ENCODE measurements at places on chromosomes 16 and 17.

DNA sequence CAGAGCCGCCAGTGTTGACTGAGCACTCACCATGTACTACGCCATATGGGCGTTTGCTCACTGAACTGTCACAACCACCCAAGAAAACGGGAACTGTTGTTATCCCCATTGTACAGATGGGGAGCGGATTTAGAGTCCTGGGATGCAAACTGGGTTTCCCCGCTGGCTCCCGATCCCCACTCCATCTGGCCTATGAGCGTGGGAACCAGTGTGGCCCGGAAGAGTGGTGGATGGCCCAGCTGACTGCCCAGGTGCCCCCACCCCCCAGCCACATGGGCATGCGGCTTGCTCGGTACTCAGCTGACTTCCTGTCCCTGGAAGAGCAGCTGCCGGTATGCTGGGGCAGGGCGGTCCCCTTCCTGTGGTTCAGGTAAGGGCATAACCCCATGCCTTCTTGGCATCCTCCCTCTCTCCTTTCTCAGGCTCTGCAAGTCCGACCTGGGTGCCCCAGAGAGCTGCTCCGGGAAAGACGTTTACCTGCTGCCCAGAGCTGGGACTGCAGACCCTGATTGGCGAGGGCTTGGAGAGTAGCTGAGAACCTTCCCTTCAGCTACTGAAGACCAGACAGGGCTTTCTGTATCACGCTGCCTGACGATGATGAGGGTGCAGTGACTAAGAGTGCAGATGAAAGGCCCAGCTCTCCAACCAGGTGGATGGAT, 16.2 kb downstream of the SOCS3 start:
- DNase-seq, result no peak

GRCh38 chr17:1873418-1873817, 43.6 kb downstream of the RPA1 start:
- DNase-seq, result no peak

DNA sequence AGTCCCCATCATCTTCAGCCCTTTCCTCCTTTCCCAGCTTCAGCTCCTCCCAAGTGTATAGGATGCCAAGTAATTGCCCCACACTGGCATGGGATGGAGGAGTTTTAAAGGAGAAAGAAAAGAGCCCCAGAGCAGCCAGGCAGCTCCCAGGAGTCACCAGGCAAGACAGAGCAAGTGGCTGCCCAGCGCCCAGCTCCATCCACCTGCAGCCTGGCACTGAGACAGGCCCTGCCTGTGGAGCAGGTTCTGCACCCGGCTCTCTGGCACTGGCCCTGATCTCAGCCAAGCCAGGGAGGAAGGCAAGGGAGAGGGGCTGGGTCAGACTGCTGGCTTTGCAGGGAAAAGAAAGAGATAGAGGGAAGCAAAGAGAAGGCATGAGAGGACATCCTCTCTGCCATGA, 21.7 kb downstream of the FOXN1 start:
- no peak for DNase-seq

- no peak for DNase-seq
Observed at GRCh38 chr16:58301052-58301451, 6.2 kb upstream of the PRSS54 start.

DNA sequence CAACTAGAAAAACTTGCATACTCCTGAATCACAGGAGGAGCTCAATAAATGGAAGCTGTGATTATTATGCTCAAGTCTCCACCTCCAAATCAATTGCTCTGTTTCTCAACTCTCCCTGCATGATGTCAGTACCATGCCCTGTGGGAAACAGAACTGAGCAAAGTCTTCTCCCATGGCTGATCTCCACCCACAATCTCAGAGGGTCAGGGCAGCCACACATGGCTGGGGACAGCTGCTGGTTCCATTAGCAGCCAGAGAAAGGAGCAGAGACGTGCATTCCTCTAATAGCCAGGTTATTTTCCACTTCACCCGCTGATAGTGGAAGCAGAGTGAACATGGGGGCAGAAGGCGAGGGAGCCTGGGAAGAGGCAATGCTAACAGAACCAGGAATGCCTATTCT, 85.5 kb upstream of the TMEM132E start:
- DNase-seq, result no peak

DNA sequence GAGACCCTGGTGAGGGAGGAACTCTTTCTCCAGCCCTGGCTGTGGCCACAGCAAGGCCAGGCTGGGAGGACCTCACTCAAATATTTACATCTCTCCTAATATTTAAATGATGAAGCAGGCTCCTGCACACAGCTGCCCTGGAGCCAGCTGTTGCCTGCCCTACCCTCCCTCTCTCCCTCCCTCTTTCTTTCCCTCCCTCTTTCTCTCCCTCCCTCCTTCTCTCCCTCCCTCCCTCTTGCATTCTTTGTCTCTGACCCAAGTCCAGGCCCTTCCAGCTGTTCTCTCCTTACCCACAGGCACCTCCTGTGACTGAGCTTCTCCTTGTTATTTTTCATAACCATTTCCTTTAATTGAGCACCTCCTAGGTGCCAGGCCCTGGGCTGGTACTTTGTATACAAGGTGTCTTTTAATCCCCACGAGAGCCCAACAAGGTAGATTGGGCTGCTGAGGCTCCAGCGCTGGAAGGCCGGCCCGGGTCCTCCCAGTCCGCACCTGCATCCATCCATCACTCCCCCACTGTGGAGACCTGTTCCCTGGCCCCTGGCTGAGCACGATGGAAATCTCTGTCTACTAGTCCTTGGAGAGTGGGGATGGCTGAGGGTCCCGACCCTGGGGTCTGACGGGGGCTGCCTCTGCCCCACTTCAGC, 242.3 kb downstream of the SEC14L1 start:
- DNase-seq, result no peak

DNA sequence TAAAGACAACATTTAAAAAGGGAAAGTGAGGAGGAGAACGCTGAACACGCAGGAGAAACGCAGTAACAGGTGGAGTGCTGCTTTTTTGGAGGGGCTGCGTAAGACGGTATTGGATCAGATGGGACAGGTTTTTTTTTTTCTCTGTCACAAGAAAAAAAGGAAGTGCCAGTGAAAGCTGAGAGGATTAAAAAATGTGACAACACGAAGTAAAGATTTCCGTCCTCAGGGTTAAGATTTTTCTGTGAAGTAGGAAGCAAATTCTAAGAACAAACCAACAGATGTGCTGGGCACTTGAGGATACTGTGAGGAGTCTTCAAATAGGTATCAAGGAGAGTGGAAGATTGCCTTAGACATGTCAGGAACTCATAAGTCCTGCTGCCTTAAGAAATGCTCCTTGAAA, 5.8 kb upstream of the ABCA9 start:
- DNase-seq, result no peak

- no peak for DNase-seq
Observed at GRCh38 chr17:35578929-35579432, 610 bp upstream of the PEX12 start.

GRCh38 chr16:7805686-7806396, 473.2 kb downstream of the RBFOX1 start:
- DNase-seq, result peak; percentile 8

DNA sequence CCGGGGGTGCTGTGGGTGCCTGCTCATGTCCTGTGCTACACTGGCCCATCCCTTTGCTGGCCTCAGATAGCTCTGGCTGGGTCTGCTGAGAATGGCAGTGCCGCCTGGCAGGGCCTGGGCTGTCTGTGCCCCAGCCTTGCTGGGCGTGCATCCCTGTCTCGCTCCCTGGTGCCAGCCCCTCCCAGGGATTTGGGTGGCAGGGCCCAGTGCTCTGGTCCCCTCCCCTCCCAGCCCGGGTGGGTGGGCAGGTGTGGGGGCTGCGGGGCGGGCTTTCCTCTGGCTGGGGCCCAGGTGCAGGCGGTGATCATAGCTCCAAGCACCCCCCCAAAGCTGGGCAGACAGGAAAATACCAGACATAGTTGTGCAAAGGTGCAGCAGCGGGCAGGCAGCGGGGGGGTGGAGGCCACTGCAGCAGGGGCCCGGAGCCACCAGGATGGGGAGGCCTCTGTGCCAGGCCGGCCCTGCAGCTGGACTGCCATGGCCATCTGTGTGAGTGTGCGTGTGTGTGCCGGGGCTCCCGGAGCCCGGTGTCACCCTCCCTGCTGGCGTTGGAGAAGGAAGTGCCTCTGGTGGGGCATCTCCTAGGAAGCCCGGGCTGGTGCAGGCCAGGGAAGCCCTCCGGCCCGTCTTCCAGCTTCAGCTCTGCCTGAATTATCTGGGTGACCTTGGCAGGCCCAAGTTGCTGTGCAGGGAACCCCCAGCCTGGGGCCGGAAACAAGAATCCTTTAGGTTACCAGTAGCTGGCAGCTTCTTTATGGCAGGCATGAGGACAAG, 7.4 kb downstream of the GLIS2 start:
- DNase-seq, result no peak

DNA sequence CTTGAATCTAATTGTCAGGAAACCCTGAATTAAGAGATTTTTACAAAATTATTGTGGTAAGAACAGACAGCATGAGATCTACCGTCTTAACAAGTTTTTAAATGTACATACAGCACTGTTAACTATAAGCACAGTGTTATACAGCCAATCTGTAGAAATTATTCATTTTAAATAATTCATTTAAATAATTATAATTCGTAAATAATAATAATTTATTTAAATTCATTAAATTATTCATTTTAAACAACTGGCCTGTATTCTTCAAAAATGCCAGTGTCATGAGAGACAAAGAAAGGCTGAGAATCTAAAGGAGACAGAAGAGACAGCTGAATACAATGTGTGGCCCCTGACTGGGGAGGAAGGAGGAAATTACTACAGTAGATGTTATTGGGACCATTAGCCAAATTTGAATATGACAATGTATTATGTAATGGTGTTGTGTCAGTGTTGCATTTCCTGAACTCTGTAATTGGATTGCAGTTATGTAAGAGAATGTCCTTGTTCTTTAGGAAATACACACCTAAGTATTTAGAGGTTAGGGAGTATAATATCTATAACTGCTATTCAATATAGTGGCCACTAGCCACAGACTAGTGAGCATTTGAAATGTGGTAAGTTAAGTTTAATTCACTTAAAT, 2.3 kb downstream of the RSAD1 start:
- DNase-seq, result no peak

- DNase-seq, result no peak
Observed at GRCh38 chr16:24909856-24910255, 64.1 kb downstream of the SLC5A11 start.

GRCh38 chr16:14510939-14511799, 118.9 kb downstream of the PARN start:
- DNase-seq, result peak; percentile 88

DNA sequence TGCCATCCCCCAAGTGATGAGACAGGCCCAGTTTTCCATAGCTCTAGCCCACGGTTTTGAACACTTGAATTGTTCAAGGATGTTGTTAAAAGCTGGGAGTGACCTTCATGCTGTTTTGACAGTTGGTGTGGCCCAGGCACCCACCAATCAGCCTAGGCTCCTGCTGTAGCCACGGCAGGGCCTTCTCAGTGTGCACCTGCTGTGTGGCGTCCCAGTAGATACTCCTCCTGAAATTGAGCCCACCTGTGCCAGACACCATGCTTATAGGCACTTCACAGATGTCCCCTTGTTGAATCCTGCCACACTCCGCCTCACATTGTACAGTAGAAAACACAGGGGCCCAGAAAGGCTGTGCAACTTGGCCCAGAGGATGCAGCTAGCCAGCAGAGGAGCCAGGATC, 86.4 kb downstream of the SOCS1 start:
- no peak for DNase-seq

DNA sequence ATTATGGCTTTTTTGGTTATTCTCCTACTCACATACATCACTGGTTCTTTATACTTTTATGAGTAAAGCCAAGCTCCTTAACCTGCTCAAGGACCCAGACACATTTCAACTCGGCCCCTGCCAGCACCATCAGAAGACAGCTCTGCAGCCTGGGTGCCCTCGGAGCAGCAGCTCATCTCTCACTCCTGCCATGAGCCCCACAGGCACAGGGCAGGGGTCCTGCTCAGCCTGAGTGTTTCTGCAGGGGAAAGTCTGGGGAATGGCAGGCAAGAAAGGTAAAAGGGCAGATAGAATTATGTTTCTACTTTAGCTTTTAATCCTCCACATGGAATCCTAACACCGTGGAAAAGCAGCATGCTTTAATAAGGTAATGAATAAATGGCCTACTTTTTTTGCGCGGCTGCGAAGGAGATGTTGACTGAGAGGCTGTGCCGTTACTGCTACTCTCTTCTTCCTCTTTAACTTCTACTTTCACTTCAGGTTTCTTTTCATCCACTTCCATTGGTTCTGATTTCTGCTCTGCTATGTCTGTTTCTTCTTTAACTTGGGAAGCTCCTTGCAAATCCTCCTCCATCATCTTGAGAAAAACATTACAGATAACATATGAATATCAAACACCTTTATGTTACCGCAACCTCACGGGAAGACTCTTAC, 50.1 kb upstream of the TRAP1 start:
- no peak for DNase-seq

GRCh38 chr17:81254955-81255717, 16.0 kb downstream of the NDUFAF8 start:
- peak; percentile 89 for DNase-seq

DNA sequence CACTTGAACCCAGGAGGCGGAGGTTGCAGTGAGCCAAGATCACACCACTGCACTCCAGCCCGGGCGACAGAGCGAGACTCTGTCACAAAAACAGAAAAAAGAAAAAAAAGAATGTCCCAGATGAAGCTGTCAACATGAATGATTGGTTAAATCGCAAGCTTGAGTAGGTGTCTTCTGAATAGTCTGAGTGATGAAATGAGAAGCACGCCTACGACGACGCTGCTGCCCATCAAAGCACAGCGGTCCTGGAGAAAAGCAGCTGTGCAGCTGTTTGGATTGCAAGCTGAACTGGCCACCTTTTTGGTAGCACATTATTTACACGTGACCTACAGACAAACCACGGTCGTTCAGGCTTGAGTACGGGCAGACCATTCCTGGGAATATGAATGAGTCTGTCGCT, 12.5 kb downstream of the ADCY9 start:
- no peak for DNase-seq

- DNase-seq, result no peak
Observed at GRCh38 chr16:19396555-19397011, 21.1 kb upstream of the TMC5 start.

DNA sequence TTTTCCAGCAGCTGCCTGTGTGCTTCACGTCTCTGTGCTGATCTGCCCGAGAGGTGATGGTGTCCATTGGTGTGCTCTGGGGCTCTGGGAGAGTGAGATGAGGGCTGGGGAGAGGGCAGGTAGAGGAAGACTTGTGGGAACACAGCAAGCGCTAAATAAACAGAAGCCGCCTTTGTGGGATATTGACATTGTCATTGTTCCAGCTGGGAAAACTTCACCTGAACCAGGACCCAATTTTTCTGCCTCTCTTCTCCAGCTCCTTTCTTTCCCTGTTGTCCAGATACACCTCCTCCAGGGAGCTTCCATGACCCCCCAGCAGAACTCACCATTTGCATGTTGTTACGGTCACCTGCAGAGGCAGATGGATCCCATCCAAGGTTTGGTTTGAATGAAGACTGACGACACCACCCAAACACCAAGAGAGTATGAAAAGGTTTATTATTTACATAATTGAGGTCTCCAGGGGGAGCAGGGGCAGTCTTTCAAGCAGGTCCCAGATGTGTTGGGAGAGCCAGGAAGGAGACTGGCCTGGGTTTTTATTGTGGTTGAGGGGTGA, 3.6 kb upstream of the ITGA3 start:
- no peak for DNase-seq

All from astrocyte of the hippocampus (primary cell).